ENCODE measurements at places on chromosomes 5 and 9.

GRCh38 chr9:88993871-88994460 is 2.7 kb downstream of the S1PR3 start:
- H3K36me3 ChIP-seq: peaks cover 4% of the 10 kb centered on the region
- H3K4me1 ChIP-seq: peaks cover 44% of the 10 kb centered on the region
- DNase-seq: no peak

DNA sequence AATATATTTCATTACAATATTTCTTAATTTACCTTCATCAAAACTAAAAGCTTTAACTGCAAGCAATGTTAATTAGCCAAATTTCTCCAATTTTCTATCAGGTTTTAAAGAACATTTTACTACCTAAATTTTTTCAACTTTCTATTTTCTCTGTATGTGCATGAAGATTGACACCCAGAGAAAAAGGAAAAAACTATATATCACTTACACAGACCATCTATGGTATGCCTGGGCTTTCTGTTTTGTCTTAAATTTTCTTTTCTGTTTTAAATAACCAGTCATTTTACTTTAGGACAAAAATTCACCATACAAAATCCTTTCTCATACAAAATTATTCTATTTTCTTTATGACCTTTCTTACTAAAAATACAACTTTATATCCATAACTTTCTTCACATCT is 13.8 kb upstream of the IL7R start:
- H3K36me3 ChIP-seq: no peaks in the 10 kb centered on the region
- no peak for DNase-seq
- no peaks in the 10 kb centered on the region for H3K27me3 ChIP-seq
- peaks cover 5% of the 10 kb centered on the region for H3K4me1 ChIP-seq

DNA sequence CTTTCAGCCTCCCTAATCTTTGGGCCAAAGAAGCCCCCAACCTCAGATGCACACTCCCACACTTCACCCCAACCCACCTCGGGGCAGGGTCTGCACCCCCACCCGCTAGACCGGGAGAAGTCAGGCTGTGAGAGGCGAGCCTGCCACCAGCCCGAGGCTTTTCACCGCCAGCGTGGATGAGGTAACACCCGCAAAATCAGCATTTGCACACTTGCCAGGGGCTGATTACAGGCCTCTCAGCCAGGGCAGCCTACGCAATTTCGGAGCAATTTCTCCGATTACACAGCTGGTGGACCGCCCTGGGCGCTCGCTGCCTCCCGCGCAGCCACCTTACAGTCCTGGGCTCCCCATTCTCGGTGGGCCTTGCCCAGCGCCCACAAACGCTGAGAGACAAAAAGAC is 68.5 kb downstream of the FOXD1 start:
- no peaks in the 10 kb centered on the region for H3K36me3 ChIP-seq
- H3K27me3 ChIP-seq: no peaks in the 10 kb centered on the region
- no peak overlapping the region for H3K27ac ChIP-seq
- no peak for DNase-seq
- H3K4me3 ChIP-seq: no peak overlapping the region

- no peaks in the 10 kb centered on the region for H3K4me1 ChIP-seq
- peak; percentile 84 for DNase-seq
- no peak overlapping the region for H3K27ac ChIP-seq
- H3K36me3 ChIP-seq: peaks cover 5% of the 10 kb centered on the region
These were observed 37.3 kb downstream of the FBXW2 start for GRCh38 chr9:120755810-120756434.

DNA sequence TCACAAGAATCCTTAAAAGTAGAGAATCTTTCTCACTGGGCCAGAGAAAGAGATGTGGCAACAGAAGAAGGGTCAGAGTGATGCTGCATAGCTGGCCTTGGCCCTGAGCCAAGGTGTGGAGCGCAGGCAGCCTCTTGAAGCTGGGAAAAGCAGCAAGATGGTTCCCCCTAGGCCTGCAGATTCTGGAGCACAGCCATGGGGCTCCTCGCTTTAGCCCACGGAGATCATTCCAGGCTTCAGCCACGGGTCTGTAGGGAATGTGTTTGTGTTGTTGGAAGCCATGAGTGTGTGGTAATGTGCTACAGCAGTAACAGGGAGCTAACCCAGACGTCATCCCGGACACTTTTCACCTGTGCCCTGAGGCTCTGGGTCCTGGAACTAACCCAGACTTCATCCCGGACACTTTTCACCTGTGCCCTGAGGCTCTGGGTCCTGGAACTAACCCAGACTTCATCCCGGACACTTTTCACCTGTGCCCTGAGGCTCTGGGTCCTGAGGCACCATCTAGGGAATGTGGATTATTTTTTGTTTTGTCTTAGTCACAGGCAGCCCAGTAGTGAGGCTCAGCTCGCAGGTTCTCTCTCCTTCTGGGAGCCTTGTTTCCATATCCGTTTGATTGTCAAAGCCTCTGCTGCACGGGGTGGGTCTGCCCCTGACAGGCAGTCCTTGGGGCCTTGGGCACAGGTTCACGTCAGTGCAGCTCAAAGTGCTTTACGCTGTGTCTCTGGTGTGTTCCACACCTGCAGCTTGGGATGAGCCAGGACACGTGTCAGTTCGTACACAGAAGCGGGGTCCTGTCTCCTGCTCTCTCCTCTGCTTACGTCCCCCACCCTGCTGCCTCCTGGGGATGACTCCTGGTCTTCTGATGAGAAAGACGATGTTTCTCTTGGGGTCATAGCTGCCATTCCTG is 56.3 kb upstream of the EXOC3 start:
- H3K27ac ChIP-seq: peak overlapping the region; percentile 33
- no peaks in the 10 kb centered on the region for H3K27me3 ChIP-seq
- no peak overlapping the region for H3K4me3 ChIP-seq
- peaks cover 65% of the 10 kb centered on the region for H3K36me3 ChIP-seq
- no peaks in the 10 kb centered on the region for H3K4me1 ChIP-seq

DNA sequence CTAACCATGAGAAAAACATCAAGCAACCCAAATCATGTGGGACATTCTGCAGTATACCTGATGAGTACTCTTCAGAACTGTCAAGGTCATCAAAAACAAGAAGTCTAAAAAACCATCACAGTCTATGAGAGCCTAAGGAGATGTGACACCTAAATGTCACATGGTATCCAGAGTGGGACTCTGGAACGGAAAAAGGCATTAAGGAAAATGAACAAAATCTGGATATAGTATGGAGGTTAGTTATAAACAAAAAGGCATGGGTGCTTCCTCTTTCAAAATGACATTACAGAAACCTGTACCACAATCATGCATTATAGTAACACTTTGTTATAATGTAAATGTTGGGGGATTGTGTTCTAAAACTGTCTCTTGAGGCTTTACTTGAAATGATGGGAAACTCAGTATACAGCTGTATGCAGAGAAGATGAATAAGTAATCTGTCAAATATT is 47.4 kb downstream of the PRKACG start:
- H3K4me3 ChIP-seq: no peak overlapping the region
- H3K4me1 ChIP-seq: no peaks in the 10 kb centered on the region
- no peak for DNase-seq
- peaks cover 7% of the 10 kb centered on the region for H3K27me3 ChIP-seq
- H3K27ac ChIP-seq: no peak overlapping the region
- no peaks in the 10 kb centered on the region for H3K36me3 ChIP-seq

DNA sequence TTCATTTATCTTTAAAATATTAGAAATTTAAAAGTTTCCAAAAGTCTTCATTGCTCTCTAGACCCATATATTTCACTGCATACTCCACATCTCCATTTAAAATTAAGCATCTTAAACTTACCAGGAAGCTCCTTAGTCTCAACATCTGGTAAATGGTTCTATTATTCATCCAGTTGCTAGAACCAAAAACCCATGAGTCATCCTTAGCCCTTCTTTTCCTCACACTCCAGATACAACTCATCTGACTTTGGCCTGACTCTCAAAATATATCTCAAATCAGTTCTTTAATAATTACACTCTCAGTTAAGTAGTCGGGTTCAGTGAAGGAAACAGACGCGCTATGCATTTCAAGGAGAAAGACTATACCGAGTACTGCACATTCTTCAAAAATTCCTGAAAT is 110.2 kb upstream of the COX7C start:
- no peak overlapping the region for H3K4me3 ChIP-seq
- H3K27me3 ChIP-seq: no peaks in the 10 kb centered on the region
- no peaks in the 10 kb centered on the region for H3K36me3 ChIP-seq
- H3K27ac ChIP-seq: no peak overlapping the region
- DNase-seq: peak; percentile 62
- no peaks in the 10 kb centered on the region for H3K4me1 ChIP-seq

- H3K27ac ChIP-seq: no peak overlapping the region
- H3K4me3 ChIP-seq: no peak overlapping the region
- DNase-seq: no peak
These were observed 201.8 kb upstream of the ZNF608 start for GRCh38 chr5:124948062-124948753.

DNA sequence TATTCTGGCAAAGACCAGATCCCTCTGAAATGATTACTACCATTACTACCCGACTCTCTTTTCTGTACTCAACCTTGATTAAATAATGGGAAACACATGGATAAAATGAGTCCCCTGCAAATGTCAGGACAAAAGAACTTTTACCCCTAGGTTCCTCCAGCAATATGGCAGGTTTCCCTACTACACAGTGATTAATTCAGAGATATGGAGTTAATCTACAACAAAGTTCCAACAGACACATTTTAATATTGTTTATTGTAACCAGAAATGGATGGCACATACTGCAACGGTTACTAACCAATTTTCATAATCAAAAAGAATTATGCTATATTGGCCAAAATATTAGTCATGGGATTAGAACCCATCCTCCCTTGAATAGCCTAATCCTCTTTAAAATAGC is 294.8 kb downstream of the ATPSCKMT start:
- H3K36me3 ChIP-seq: no peaks in the 10 kb centered on the region
- H3K4me3 ChIP-seq: no peak overlapping the region
- H3K27me3 ChIP-seq: peaks cover 10% of the 10 kb centered on the region
- H3K27ac ChIP-seq: no peak overlapping the region
- no peaks in the 10 kb centered on the region for H3K4me1 ChIP-seq

- no peaks in the 10 kb centered on the region for H3K27me3 ChIP-seq
- H3K4me3 ChIP-seq: no peak overlapping the region
- H3K36me3 ChIP-seq: no peaks in the 10 kb centered on the region
- H3K27ac ChIP-seq: no peak overlapping the region
- DNase-seq: no peak
- peaks cover 33% of the 10 kb centered on the region for H3K4me1 ChIP-seq
These were observed 341.4 kb upstream of the RFX3 start for GRCh38 chr9:3867196-3867595.

- H3K36me3 ChIP-seq: no peaks in the 10 kb centered on the region
- no peak for DNase-seq
- H3K4me3 ChIP-seq: no peak overlapping the region
- H3K4me1 ChIP-seq: no peaks in the 10 kb centered on the region
- no peak overlapping the region for H3K27ac ChIP-seq
- H3K27me3 ChIP-seq: no peaks in the 10 kb centered on the region
These were observed 23.7 kb upstream of the STARD4 start for GRCh38 chr5:111535879-111536549.

GRCh38 chr5:91281401-91281800 is 101.7 kb downstream of the ARRDC3 start:
- peak overlapping the region; percentile 76 for H3K4me3 ChIP-seq
- peaks cover 41% of the 10 kb centered on the region for H3K4me1 ChIP-seq
- peak overlapping the region; percentile 100 for H3K27ac ChIP-seq
- peak; percentile 81 for DNase-seq
- no peaks in the 10 kb centered on the region for H3K27me3 ChIP-seq

DNA sequence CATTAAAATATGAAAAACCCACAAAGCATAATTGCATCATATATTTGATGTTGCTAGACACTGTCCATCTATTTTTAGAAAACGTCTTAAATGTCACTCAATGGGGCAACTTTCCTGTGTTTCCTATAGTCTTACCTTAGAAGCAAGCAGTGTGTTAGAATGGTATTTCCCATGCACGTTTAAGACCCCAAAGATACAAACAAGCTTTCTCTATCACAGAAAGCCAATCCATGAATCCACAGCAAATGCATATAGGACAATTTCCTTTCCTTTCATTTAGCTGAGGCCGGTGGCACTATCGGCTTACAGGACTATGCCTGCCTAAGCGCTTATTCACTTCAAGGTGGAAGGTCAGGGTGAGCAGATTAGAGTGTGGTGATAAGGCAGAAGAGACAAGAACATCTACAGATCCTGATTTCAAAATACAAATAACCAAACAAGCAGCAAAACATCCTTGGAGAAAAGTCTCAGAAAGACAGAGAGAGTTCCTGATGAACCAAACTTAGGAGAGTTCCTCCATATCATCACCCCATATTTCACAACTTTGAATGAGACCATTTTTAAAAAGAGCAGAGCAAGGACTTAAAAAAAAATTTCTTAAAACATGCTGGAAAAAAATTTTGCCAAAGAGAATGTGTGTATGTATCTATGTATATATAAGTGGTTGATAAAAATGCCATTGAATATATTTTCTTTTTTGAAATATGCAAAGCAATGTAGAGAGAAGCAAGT is 57.2 kb downstream of the MEF2C start:
- peak overlapping the region; percentile 3 for H3K4me3 ChIP-seq
- H3K27ac ChIP-seq: peak overlapping the region; percentile 74
- H3K36me3 ChIP-seq: no peaks in the 10 kb centered on the region
- H3K27me3 ChIP-seq: no peaks in the 10 kb centered on the region
- H3K4me1 ChIP-seq: peaks cover 30% of the 10 kb centered on the region

DNA sequence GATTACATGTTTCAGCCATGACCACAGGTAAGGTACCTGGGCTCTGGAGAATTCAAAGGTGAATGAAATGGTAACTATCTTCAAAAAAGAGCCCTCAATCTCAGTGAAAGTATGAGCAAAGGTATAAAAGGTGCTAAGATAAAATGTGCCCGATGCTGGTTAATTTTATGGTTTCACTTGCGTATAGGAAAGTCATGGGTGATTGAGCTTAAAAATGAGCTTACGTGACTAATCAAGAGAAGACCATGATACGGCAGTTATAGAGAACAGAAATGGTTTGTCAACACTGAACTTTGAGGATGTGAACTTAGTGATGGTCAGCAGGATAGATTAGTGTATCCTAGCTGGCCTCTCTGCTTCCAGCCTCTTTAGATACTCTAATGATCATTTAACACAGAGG is 320.1 kb downstream of the DEPDC1B start:
- H3K4me3 ChIP-seq: no peak overlapping the region
- no peak overlapping the region for H3K27ac ChIP-seq
- no peaks in the 10 kb centered on the region for H3K27me3 ChIP-seq
- no peaks in the 10 kb centered on the region for H3K36me3 ChIP-seq

GRCh38 chr5:75466006-75466716 is 45.3 kb downstream of the CERT1 start:
- H3K27ac ChIP-seq: no peak overlapping the region
- peaks cover 4% of the 10 kb centered on the region for H3K4me1 ChIP-seq
- no peak overlapping the region for H3K4me3 ChIP-seq
- no peak for DNase-seq
- no peaks in the 10 kb centered on the region for H3K36me3 ChIP-seq

GRCh38 chr5:38069360-38069759 is 189.0 kb upstream of the EGFLAM start:
- H3K27me3 ChIP-seq: no peaks in the 10 kb centered on the region
- no peak overlapping the region for H3K27ac ChIP-seq

GRCh38 chr9:12693141-12693540 is at the start of gene TYRP1:
TSS of gene TYRP1 (plus strand) at chr9:12693385. CDS start at chr9:12693997, 612 bp downstream.
- H3K36me3 ChIP-seq: no peaks in the 10 kb centered on the region
- no peak within 1 kb of the TSS for H3K27ac ChIP-seq
- H3K4me3 ChIP-seq: no peak within 1 kb of the TSS

GRCh38 chr5:35540002-35540401 is 77.7 kb upstream of the SPEF2 start:
- no peaks in the 10 kb centered on the region for H3K4me1 ChIP-seq
- H3K27ac ChIP-seq: no peak overlapping the region
- no peak overlapping the region for H3K4me3 ChIP-seq
- H3K36me3 ChIP-seq: no peaks in the 10 kb centered on the region
- peaks cover 2% of the 10 kb centered on the region for H3K27me3 ChIP-seq

- no peak for DNase-seq
- H3K27me3 ChIP-seq: no peaks in the 10 kb centered on the region
- no peaks in the 10 kb centered on the region for H3K36me3 ChIP-seq
- H3K27ac ChIP-seq: peak overlapping the region; percentile 41
- no peak overlapping the region for H3K4me3 ChIP-seq
These were observed 176.4 kb downstream of the ARRDC3 start for GRCh38 chr5:91206734-91207133.
